ENCODE measurements at places on chromosomes 2 and 18. TPM values are rescaled to one million over a fixed set of nuclear protein-coding genes. Genes with fewer than 3 reads are reported as not detected.
A peak's percentile ranks its signal among the peaks of the same experiment; 100 is the strongest.

DNA sequence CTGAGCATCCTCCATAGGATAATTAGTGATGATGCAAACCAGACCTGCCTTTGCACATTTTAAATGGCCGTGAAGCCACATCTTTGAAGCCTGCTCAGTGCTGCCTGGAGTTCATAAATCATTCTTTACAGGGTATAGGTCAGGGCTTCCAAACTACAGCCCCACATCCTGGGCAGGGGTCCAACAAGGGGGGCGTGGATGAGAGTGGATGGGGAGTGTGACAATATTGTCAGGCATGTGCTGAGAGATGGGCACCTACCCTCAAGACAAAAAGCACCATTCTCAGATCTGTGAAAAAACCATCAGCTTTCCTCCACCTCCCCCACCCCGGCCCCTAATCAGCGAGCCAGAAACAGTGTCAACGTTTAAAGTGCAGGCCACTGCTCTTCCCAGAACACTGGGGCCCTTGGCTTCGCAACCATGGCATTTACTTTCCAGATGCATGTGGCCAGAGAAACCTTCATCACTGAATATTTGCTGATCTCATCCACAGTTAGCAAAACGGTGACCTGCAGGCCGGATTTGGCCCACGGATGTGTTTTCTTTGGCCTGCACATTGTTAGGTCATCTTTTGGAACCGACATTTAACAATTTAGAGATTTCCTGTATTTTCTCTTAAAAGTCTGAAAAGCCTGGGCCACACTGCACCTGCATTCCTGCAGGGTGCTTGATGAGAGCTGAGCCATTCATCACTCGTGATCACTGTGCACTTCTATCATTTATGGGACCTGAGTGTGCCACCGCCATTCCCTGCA, 130.7 kb downstream of the ANKRD44 start:
- peak; percentile 38 for DNase-seq

Gene ITPRIPL1
- polyA plus RNA-seq, result 0.59 TPM

Gene OSBPL6
- 5.1 TPM for polyA plus RNA-seq

Gene ABHD1
- 0.07 TPM for polyA plus RNA-seq

DNA sequence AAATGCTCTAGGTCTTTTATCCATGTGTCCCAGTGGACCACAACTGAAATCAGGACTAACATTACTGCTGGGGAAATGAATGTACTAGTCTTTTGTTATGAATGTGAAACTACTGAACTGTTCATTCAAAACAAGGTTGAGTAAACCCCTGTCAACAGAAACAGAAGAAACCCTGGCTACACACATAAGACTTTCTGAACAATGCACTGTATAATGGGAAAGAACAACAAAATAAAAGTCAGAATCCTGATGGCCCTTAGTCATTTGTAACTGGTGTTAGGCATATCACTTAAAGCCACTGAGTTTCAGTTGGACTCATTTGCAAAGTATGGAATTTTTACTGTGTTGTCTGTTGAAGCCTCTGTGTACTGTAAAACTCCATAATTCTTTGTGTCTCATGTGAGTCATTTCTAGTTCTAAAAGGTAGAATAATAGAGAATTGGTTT, 77.0 kb upstream of the UBXN4 start:
- DNase-seq, result peak; percentile 13

DNA sequence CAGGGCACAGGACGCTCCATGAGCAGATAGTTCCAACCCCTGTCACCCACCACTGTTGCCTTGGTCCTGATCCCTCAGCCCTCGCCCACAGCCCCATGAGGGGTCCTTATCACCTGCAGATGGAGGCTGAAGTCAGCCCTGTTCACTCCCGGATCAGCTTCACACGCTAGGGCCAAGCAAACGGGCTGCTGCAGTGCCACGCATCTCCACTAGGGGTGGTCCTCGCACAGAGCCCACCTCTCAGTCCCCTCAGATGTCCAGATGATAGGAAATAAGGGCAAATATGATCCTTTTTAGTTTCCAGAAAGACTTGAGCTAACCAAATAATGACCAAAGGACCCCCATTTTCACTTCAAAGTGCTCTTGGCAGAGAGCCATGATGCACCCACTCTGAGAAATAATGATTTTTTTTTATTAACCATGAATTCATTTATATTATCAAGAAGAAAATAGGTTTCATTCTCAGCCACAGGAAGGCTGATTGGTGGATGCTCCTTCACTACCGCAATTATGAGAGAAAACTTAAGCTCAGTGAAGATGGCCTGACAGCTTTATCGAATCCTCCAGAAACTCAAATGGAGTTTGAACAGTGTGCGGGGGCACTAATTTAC, 71.9 kb upstream of the KLHL29 start:
- DNase-seq, result no peak

Gene GATA6
- 0.65 TPM for polyA plus RNA-seq

- no peak for DNase-seq
These were observed 45.8 kb upstream of the PDK1 start for GRCh38 chr2:172510088-172510487.

GRCh38 chr2:36354811-36355150, 797 bp upstream of the CRIM1 start:
- DNase-seq, result no peak

Gene NAT8
- polyA plus RNA-seq, result not detected

DNA sequence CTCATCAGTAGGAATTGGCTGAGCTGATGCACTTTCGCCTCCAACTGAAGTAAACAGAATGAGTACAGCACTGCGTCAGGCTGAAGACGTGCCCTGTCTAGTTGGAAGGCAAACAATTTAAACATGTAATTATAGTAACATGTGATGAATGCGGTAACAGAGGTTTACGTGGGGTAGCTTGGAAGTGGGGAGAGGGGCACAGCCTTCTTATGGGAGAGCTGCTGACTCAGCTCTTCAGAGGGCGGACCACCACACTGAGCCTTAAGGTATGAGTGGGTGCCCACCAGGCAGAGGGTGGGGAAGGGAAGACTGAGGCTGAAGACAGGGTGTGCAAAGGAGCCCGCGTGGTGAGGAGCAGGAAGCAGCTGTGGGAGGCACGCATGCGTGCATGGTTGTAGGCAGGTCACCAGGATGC, 6.2 kb upstream of the EHD3 start:
- no peak for DNase-seq

DNA sequence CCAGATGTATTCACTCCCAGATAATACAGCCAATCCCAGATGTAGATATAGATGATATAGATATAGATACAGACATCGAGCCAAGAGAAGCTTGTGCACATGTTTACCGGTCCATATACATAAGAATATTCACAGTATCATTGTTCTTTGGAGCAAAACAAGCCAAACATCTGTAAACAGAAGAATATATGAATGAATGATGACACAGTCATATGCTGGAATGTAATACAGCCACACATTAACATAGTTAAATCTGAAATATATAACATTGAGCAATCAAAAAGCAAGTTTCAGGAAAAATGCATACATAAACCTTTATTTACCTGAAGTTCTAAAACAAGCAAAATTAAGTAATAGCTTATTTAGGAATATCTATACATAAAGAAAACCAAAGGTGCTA, 182.5 kb downstream of the TXNL1 start:
- DNase-seq, result no peak

Gene IL36B
- not detected for polyA plus RNA-seq

Gene SULT1C4
- 0.05 TPM for polyA plus RNA-seq

GRCh38 chr2:142188562-142188961, 57.7 kb upstream of the LRP1B start:
- DNase-seq, result no peak

DNA sequence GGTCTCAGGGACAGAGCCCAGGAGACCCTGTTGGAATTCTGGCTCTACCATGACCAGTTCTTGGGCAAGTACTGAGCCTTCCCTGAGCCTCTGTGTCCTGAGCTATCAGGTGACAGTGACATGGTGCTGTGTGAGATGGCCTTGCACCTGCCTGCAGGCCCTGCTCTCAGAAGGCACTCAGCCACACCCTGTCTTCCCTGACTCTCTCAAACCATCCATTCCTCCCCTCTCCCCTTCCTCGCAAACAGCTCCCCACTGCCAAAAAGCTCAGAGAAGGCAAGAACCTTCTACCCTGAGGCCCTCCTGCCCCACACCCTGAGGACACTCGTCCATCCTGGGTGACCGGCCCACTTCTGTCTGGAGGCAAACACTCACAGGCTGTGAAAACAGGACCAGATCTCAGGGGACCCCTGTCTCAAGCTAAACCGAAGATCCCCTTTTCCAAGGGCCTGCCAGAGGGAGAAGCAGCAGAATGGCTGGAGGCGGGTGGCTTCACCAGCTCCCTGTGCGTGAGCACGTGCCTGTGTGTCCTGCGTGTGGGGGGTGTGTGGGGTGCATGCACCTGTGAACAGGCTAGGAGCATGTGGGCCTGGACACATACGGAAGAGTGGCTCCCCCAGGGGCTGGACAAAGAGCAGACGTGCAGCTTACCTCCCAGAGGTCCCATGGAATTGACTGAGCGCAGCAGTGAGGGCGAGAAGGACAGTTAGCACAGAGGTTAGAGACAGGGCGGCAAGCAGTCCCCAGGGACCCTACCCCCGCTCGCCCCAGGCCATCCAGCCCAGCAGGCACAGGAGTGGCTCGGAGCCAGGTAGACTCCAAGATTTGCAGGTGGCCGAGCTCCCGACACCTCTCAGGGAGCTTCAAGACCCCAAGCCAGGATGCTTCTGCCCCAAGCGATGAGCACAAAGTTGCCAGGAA, 53.9 kb downstream of the BIN1 start:
- no peak for DNase-seq

DNA sequence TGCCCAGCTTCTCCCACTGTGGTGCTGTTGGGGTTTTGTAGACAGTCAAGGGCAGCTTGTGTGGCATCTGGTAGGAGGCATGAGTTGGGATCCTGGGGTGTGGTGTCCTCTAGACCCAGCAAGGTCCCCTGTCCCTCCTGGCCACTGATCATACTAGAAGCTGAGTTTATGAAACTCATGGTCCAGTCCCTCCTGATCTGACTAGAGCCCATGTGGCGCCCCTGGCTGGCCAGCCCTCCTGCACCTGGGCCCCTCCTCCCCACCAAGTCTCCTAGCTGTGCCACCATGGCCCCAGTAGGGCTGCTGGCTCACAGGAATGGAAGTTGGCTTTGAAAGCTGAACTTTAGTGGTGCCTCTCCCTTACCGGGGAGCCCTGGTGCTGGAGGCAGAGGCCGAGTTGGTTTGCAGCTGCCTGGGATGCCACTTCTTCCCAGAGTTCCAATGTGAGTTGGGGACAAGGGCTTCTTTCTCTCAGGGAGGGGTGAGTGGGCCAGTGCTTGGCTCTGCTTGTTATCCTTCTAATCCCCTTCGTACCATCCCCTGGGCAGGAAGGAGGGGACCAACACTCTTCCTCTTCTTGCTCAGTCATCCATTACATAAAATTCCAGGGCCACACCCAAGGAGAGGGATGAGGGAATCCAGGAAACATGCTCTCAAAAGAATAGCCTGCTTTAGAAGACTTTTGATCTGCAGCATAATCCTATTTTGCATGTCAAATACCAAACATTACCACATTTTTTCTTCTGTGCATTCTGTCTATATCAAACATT, 37.5 kb upstream of the HAAO start:
- no peak for DNase-seq

DNA sequence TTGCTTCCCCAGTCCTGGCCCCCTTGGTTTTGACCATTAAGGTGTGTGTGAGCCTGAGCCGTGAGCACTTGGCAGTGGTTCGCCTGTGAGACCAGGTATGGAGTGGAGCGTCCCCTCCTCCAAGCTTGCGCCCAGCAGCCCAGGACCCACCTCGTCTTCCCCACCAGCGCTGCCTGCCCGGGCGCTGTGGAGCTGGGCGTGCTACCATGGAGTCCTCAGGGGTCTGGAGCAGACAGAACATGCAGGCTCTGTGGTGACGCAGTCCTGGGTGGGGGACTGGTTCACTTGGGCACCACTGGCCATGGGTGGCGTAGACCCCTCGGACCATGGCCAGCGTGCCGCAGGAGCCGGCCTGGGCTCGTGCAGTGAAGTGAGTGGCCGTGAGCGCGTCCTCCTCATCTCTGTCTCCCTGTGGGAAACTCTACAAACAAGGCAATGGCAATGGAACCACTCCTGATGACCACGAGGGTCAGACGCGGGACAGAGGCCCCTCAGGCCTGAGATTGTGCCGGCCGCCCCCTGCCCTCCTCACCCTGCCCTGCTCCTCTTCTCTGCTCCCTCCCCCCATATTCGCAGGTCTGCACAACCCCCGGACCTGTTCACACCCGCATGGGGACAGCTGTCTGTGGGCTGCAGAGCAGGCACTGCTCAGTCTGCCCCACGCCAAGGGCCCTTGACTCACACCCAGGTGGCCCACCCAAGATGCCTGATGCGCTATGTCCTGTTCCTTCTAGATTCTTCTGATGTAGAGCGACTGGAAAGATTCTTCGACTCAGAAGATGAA, 15.0 kb downstream of the DTYMK start:
- DNase-seq, result no peak

DNA sequence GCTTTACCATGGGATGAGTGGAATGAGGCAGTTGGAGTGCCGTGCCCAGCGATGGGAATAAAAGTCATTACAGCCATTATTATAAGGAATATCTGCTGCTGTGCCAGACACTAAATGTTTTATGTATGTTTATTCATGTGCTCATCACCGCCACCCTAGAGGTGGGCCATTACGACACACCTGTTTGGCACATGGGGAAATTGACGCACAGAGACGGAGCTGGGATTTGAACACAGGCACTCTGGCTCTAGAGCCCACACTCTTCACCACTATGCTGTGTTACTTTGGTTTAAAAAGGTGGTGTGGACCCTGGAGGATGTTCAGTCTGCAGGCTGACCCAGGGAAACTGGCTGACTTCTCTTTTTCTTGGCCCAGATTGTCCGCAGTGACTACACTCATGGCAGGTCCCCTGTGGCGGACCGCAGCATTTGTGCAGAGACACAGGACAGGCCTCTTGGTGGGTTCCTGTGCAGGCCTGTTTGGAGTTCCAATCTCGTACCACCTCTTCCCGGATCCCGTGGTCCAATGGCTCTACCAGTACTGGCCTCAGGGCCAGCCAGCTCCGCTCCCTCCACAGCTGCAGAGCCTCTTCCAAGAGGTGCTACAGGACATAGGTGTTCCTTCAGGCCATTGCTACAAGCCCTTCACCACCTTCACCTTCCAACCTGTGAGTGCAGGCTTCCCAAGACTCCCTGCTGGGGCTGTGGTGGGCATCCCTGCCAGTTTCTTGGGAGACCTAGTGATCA, 1.6 kb downstream of the TMEM177 start:
- no peak for DNase-seq

Gene CHST9
- not detected for polyA plus RNA-seq

GRCh38 chr18:25675123-25675850, 323.3 kb upstream of the ZNF521 start:
- DNase-seq, result no peak

All from BJ (cell line).